HCEC 1CT (cell line): ENCODE measurements at places on chromosomes 6 and 20.

GRCh38 chr6:13987400-13987865 is 62.7 kb downstream of the RNF182 start:
- no peak for DNase-seq

DNA sequence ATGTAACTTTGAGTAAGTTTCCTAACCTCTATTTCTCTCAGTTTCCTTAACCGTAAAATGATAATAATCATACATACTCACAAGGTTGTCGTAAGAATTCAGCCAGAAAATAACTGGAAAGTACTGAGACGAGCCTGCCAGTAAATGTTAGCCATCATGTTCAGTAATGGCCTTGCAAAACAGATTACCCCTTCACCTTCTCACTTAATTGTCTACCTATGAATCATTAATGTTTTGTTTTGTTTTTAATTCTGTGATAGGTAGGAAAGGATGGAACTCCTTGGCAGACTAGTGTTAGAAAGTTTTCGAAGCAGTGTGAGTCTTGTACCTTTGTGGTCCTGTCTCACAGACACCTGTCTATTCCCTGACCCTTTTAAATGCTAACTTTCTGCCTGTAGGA is 50.6 kb downstream of the MAPK14 start:
- no peak for DNase-seq

DNA sequence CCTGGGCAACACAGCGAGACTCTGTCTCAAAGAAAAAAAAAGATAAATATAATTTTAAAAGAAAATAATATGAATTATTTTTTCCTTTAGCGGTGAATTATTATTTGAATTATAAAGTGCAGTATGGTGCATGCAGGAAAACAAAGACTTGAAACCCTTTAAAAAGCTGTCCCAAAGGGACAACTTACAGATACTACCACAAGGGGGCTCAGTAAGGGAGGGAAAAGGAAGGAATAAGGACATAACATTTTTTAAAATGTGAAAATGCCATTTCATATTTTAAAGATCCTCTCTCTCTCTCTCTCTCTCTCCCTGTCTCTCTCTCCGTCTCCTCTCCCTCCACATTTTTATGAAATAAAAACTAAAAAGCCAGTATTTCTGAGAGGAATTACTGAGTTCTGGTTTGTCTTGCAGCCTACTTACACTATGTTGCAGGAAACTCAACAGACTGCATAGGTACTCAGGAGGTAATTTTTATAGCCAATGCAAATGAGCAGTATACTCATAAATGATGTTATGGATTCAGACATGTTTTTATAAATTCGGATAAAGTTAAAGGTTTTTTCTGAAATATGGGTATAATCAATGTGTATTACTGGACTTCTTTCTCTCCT is 455.0 kb upstream of the GJE1 start:
- peak; percentile 54 for DNase-seq

DNA sequence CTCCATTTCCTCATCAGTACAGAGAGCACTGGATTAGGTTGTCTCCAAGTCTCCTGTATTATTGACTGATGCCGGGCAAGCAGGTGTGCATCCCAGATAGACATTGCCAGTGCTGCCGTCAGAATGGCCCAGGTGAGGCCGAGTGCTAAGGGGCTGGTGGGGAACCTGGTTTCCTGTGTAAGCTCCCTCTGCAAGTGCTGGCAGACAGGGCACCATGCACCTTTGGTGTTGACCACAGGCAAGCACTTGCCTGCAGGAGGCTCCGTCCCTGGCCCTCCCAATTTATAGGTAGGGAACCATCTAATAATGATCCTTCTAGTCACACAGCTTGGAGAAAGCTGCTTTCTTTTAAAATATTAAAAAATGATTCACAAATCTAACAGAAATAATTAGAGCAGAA is 747 bp downstream of the GABRR1 start:
- no peak for DNase-seq

DNA sequence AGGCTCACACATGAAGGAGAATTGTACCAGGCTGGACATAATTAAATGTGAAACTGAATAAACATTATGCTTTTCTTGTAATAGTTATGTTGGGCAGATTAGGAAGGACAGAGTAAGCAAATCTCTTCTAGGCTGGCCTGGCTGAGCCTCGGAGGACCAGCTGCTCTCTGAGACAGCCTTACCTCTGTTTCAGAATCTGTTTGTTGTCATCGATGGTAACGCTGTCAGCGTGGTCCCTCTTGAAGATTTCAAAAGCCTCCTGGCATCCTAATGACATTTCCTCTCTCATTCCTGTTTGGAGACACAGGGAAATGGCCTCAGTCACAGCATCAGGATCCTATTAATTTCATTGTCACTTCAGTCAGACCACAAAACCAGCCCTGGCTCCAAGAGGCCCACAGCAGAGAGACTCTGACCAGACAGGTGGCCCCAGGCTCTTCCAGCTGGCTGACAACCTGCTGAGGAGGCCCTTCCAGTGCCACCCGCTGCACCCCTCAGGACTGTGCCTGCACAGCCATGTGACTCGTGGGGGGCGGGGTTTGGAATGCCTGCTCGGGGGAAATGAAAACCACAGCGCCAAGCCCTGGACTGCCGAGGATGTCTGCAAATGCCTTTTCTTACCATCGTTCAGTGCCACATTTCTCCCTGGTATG is 108.5 kb upstream of the KCNK16 start:
- DNase-seq = no peak

DNA sequence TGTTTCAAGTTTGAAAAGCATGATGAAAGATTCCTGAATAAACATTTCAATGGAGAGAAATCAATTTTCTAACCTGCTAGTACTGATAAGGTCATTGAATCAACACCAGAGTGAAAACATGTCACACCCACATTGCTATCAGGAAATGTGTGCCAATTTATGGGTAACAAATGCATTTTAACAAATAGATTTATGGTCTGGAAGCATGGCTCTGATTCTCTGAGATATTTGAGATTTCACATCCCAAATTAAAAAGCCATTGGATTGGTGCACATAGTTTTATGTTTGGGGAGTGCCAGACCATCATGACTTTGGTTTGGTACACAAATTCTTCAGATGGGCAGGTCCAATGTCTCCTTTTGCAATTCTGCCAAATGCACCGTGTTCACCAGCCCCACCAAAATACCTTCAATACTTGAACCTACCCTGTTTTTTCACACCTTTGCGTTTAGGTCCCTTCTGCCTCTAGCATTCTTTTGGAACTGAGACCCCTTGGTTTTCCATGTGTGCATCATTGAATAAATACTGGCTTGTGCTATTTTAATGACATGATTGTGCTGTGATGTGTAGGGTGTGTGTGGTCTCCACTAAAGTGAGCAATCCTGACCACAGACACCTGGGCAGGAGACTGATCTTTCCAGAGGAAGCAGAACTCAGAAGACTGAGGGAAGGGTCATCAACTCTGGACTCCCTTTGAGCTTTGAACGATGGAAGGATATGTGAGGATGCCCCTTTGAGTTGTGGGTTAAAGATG is 20.4 kb downstream of the IL20RA start:
- no peak for DNase-seq

- no peak for DNase-seq
Measured at GRCh38 chr6:106688177-106688951, 59.0 kb downstream of the QRSL1 start.

GRCh38 chr6:36499918-36500317 is 47.4 kb downstream of the STK38 start:
- no peak for DNase-seq

- DNase-seq = peak; percentile 83
Measured at GRCh38 chr6:142871910-142872331, 73.1 kb downstream of the HIVEP2 start.

- DNase-seq = no peak
Measured at GRCh38 chr20:8020314-8021079, 936 bp upstream of the TMX4 start.
